ENCODE measurements at places on chromosomes 6 and 20.
A peak's percentile ranks its signal among the peaks of the same experiment; 100 is the strongest.

GRCh38 chr20:56369179-56369578 lies 10.4 kb downstream of the FAM210B start:
- no peak overlapping the region for H3K27ac ChIP-seq
- H3K4me3 ChIP-seq = no peak overlapping the region
- H3K36me3 ChIP-seq = peaks cover 48% of the 10 kb centered on the region
- peaks cover 14% of the 10 kb centered on the region for H3K4me1 ChIP-seq
- no peak for DNase-seq

DNA sequence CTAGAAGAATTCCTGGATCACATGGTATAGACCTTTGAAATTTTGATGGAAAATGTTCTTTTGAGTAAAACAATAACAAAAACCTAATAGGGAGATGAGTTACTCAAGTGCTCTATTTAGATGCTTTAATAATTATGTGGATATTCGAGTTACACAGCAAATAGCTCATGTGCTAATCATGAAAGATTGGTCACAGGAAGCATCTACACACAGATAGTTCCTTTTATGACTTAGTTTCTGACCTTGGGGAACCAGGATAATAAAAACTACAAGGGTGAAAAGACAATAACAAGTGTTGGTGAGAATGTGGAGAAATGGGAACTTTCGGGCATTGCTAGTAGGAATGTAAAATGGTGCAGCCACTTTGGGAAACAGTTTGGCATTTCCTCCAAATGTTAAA lies 19.7 kb downstream of the UBE2V1 start:
- H3K4me1 ChIP-seq = peaks cover 10% of the 10 kb centered on the region
- H3K27ac ChIP-seq = no peak overlapping the region
- H3K36me3 ChIP-seq = peaks cover 38% of the 10 kb centered on the region
- H3K4me3 ChIP-seq = no peak overlapping the region
- DNase-seq = no peak

- H3K4me1 ChIP-seq = no peaks in the 10 kb centered on the region
- no peak overlapping the region for H3K4me3 ChIP-seq
- no peak for DNase-seq
- H3K36me3 ChIP-seq = no peaks in the 10 kb centered on the region
- H3K27ac ChIP-seq = no peak overlapping the region
Measured at GRCh38 chr20:6698056-6698455, 69.4 kb upstream of the BMP2 start.

DNA sequence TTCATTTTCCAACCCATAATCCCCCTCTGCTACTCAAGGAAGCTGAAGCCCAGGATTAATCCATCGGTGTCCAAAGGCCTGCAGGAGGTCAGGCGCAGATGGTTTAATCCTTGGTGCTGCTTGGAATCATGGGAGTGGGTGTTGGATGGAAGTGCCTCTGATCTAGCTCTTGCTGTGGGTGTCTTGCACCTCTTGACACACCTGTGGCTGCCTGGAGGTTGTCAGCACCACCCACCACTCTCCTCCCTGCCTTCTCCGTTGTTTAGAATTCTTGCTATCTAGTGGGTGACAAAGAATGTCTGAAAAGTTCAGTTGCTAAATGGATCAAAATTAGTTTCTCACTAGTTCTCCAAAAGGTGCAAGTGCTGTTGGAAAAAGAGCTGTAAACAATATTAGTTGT lies 1074.4 kb upstream of the FLRT3 start:
- no peaks in the 10 kb centered on the region for H3K36me3 ChIP-seq
- no peak overlapping the region for H3K4me3 ChIP-seq
- no peak for DNase-seq
- H3K27ac ChIP-seq = no peak overlapping the region
- H3K4me1 ChIP-seq = no peaks in the 10 kb centered on the region

- H3K4me3 ChIP-seq = no peak overlapping the region
- DNase-seq = no peak
- H3K4me1 ChIP-seq = peaks cover 27% of the 10 kb centered on the region
- H3K27me3 ChIP-seq = peaks cover 6% of the 10 kb centered on the region
Measured at GRCh38 chr6:10684618-10685017, 9.8 kb downstream of the C6orf52 start.

DNA sequence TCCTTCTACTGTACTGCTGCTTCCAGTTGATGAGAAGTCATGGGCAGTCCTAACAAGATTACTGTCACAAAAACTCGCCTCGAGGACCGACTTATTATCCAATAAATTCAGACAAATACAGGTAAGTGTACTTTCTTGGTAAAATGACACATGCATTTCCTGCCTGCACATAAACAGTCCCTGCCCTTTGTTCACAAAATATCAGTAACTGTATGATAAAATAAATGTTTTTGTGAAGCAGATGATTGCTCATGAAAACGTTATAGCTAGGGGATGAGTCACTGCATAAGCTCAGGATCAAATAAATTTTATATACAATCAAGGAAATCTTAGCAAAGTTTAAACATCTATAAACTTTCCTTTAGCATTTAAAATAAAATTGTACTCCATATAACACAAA lies 164.5 kb upstream of the RIPOR2 start:
- H3K4me1 ChIP-seq = peaks cover 21% of the 10 kb centered on the region
- no peak for DNase-seq

DNA sequence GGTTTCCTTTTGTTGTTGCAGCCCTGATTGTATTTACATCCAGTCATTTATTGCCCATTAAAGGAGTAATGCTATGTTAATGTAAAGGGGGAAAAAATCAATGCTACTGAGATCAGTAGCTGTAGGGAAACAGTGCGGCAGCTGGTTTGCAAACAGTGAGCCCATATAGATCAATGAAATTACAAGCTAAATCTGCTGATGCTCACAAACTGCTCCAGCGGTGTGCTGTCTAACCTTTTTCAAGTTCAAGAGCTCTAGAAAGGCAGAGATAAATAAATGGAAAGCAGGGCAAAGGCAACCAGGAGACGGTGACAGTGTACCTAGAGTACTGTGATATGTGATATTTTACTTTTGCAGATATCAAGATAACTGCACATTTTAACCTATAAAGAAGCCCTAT lies 449.0 kb upstream of the MMS22L start:
- no peak for DNase-seq
- no peaks in the 10 kb centered on the region for H3K27me3 ChIP-seq
- no peaks in the 10 kb centered on the region for H3K4me1 ChIP-seq
- no peak overlapping the region for H3K4me3 ChIP-seq

- peaks cover 5% of the 10 kb centered on the region for H3K27me3 ChIP-seq
- H3K4me3 ChIP-seq = no peak overlapping the region
- no peak overlapping the region for H3K27ac ChIP-seq
- no peaks in the 10 kb centered on the region for H3K36me3 ChIP-seq
- no peak for DNase-seq
- H3K4me1 ChIP-seq = no peaks in the 10 kb centered on the region
Measured at GRCh38 chr6:163626073-163626867, 211.8 kb downstream of the QKI start.

- peak; percentile 69 for DNase-seq
- peak overlapping the region; percentile 62 for H3K4me3 ChIP-seq
- H3K27me3 ChIP-seq = no peaks in the 10 kb centered on the region
- peaks cover 15% of the 10 kb centered on the region for H3K36me3 ChIP-seq
- H3K4me1 ChIP-seq = peaks cover 69% of the 10 kb centered on the region
Measured at GRCh38 chr6:16766043-16766536, 4.8 kb upstream of the ATXN1 start.

GRCh38 chr6:142408409-142408808 lies 106.6 kb downstream of the ADGRG6 start:
- no peaks in the 10 kb centered on the region for H3K4me1 ChIP-seq
- DNase-seq = no peak
- no peaks in the 10 kb centered on the region for H3K36me3 ChIP-seq
- H3K27me3 ChIP-seq = peaks cover 68% of the 10 kb centered on the region

GRCh38 chr20:25247518-25247955 lies 348 bp upstream of the PYGB start:
- peaks cover 1% of the 10 kb centered on the region for H3K36me3 ChIP-seq
- no peaks in the 10 kb centered on the region for H3K27me3 ChIP-seq
- peak overlapping the region; percentile 89 for H3K4me3 ChIP-seq
- H3K4me1 ChIP-seq = peaks cover 22% of the 10 kb centered on the region
- H3K27ac ChIP-seq = no peak overlapping the region

GRCh38 chr6:165729307-165729936 lies 66.4 kb upstream of the PDE10A start:
- H3K27me3 ChIP-seq = no peaks in the 10 kb centered on the region
- H3K4me3 ChIP-seq = no peak overlapping the region
- H3K27ac ChIP-seq = no peak overlapping the region

DNA sequence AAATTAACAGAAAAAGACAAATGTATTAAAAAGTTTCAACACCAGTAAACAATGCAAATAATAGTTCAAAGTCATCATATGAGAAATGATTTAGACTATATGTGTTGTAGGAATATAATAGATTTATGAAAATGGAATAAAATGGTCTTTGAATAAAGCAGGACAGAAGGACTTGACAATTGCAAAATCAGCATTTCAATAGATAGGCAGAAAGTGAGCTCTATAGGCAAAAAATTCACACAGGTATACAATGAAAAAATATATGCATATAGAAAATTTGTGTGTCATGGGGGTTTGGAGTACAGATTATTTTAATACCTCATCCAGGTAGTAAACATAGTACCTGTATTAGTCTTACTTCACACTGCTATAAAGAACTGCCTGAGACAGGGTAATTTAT lies 571.1 kb upstream of the EYS start:
- no peaks in the 10 kb centered on the region for H3K27me3 ChIP-seq
- H3K27ac ChIP-seq = no peak overlapping the region
- no peaks in the 10 kb centered on the region for H3K36me3 ChIP-seq

DNA sequence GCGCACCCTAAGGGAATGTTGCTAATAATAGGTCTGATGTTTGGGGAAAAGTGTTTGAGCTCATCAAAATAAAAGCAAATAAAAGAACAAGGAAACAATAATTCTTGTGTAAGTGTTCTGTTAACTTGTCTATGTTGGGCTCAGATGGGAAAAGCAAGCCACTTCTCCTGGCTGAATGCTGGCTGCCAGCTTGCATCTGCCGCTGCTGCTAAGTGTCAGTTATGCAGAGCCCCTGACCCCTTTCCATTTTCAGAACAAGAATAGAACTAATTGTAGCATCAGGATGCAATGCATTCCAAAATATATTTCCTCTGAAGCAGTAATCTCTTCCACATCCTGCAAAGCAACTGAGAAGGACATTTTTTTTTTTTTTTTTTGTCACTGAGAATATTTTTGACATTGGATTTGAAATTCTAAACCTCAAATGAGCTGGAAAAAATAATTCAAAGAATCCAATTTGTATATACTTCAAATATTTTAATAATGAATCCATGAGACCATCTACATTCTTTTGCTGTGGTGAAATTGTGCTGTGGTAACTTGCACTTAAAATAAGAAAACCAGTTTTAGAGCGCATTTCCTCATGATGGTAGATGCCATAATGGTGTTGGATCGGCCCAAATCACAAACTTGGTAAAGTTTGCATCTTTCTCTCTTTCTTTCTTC lies 43.9 kb upstream of the DEK start:
- H3K4me1 ChIP-seq = no peaks in the 10 kb centered on the region
- peaks cover 8% of the 10 kb centered on the region for H3K27me3 ChIP-seq
- no peak overlapping the region for H3K4me3 ChIP-seq
- H3K36me3 ChIP-seq = no peaks in the 10 kb centered on the region
- no peak for DNase-seq
